AG20443 (cell line): ENCODE measurements at places on chromosomes 11 and 22.

GRCh38 chr22:17366830-17367229 lies 2.4 kb upstream of the CECR2 start:
- DNase-seq: no peak

DNA sequence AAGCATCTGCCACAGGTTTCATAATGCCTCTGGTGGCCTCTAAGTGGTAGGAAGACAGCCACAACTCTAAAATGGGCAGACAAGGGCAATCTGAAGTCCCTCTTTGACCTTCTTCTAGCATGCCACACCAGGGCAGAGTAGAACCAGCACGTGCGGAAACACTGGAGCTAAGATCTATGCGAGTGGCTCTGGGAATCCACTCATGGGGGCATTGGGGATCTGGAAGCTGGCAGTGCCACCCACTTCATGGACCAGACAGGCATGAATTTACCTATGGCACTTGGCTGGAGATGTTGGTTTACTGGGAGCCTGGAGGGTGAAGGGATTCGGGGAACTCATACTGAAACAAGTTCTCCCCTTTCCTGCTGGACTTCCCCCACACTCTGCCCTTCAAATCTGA lies 337.4 kb downstream of the MIAT start:
- no peak for DNase-seq

- no peak for DNase-seq
Observed at GRCh38 chr11:97229936-97230335, 840.1 kb downstream of the JRKL start.

- no peak for DNase-seq
Observed at GRCh38 chr11:8683115-8683807, 669 bp downstream of the RPL27A start.

- no peak for DNase-seq
Observed at GRCh38 chr11:6563121-6563619, 40.2 kb downstream of the RRP8 start.

DNA sequence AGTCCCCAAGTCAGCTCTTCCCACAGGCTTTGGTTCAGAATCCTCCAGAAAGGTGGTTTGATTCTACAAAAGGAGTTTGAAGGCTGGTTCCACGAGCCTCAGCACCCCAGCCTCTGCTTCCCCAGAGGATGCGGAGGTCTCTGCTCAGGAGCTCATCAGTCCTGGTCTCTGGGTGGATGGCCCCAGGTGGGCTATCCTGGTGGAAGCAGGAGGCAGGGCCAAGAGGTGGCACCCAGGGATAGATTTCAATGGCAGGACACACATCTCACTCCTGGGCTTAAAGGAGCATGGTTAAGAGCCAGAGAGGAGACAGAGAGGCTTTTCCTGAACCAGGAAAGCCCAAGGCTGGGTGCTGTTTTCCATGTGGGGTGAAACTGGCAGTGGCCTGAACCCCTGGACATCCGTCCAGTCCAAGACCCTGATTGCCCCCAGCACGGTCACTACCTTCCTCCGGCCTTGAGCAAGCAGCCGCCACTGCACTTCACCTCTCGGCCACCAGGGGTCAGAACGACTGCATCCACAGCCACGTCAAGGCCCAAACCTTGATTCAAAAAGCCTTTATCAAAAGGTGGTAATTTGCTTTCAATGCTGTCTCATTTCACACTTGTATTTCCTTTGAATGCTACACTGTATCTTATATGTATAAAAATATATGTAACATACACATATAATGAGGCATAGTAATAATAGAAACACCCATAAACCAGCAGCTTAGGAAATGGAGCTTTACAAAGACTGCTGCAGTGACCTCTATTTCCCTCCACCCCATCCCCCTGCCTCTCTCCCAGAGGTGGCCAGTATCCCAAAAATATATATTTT lies 19.3 kb upstream of the FXYD2 start:
- peak; percentile 76 for DNase-seq

DNA sequence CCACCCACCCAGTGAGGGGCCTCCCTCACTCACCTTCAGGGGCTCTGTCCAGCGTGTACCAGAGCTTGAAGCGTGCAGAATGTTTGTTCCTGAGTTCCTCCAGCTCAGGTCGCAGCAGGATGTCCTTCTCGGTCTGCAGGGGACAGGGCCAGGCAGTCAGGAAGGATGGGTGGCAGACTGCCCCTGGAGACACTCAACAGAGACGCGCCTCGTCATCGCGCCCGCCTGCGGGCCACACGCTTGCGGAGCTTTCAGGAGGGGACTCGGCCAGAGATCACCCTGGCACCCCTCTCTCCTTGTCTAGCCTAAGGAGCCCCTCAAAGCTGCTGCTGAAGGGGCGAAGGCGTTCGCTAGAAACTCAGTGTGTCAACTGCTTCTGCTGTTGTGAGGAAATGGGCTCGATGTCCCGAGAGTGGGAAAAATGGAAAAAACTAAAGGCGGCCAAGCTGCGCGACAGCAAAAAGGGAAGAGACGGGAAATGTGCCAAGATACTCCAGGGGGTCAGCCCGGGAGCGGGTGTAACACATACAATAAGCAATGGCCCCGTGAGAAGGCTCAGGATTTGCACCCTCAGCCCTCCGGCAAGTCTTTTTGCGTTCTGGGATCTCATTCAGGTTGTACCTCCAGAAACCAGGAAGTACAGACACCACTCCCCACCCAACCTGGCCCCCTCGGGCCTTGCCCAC lies 9.2 kb upstream of the POLDIP3 start:
- DNase-seq: no peak

DNA sequence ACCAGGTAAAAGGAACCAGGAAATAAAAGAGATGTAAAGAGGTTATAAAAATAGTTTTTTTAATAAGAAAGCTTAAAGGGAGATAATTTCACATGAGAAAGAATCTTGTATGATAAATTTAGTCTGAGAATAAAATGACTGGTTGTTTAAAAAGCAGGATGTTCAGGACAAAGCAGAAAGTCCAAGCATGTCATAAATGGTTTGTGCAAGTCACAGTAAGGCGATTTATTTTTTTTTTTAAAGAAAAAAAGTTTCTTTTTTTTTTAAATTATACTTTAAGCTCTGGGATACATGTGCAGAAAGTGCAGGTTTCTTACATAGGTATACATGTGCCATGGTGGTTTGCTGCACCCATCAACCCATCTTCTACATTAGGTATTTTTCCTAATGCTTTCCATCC lies 30.8 kb downstream of the GLYATL2 start:
- no peak for DNase-seq

DNA sequence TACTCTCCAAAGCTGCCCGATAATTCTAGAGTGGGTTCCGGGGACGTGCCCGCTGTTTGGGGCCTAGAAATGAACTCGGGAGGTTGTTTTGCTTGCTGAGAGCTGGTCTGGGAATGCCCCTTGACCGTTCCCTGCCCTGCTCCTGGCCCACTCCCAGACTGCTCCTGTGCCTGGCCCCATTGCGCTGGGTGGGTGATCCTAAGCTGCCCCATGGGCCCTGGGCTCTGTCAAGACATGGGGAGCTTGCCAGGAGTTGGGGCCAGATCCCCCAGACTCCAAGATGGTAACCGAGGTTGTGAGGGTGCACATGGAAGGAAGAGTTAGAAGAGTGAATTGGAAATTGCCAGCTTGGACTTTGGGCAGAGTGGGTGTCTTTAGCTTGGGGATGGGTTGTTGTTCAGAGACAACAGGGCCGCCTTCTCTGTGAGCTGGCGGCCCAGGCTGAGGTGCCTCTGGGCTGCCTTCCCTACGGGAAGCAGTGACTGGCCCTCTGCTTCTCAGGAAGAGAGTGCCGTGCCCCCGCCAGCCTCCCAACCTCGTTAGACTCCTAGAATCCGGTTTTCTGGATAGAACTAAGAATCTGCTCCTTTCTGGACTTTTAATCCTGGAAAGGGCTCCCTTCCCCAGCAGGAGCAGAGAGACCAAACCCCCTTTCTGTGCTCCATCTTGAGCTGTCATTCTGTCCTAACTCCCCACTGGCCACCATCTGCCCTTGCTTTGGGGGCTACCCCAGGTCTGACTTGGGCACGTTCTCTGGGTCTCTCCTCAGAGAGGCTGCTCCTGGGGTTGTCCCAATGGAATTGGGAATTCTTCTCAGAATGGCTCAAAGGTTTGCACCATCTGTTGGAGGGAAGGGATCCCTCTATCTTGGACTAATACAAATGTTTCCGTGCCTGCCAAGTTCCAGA lies 1.8 kb downstream of the ST3GAL4 start:
- DNase-seq: peak; percentile 40

- peak; percentile 21 for DNase-seq
Observed at GRCh38 chr11:73759610-73760134, 1.2 kb downstream of the RAB6A start.

DNA sequence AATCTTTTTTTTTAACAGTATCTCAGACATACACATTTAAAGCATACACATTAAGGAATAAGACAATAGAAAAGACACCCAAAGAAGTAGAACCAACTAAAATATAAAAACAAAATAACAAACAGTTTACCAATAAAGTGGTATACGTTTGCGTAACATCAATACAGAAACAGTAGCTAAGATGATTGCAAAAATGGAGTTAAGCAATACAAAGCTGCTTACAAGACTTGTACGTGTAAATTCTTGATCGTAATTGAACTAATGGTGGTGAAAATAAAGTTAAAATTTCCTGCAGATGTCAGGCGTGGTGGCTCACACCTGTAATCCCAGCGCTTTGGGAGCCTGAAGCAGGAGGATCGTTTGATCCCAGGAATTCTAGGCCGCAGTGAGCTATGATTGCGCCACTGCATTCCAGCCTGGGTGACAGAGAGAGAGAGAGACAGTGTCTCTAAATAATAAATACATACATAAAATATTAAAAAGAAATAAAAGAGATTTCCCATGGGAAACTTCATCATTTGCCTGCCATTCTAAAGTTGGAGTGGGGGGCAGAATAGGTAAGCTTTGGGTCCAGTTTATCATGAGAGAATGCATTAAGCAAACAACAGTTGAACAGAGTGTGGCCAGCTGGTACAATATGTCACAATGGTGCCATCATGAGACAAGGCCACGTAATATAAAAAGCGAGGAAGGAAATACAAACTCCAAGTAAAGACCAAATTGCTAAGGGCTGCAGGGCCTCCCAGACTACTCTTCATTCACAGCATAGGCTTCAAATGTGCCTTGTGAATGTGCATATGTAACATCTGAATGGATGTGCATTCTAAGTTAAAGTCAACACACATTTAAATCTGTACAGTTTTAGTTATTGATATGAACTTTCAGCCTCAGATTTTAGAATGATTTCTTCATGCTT lies 38.9 kb upstream of the EED start:
- DNase-seq: no peak

DNA sequence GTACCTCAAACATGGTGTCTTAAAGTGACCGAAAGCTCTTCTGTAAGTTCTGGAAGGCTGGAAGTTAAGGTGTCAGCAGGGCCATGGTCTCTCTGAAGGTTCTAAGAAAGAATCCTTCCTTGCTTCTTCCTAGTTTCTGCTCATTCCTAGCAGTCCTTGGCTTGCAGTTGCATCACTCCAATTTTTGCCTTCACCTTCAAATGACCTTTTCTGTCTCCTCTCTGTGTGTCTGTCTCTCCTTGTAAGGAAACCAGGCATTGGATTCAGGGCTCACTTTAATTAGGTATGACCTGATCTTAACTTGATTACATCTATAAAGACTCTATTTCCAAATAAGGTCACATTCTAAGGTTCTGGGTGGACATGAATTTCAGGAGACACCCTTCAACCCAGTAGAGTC lies 8.7 kb downstream of the AASDHPPT start:
- no peak for DNase-seq

- peak; percentile 96 for DNase-seq
Observed at GRCh38 chr22:39185601-39186012, 33.1 kb upstream of the CBX7 start.

DNA sequence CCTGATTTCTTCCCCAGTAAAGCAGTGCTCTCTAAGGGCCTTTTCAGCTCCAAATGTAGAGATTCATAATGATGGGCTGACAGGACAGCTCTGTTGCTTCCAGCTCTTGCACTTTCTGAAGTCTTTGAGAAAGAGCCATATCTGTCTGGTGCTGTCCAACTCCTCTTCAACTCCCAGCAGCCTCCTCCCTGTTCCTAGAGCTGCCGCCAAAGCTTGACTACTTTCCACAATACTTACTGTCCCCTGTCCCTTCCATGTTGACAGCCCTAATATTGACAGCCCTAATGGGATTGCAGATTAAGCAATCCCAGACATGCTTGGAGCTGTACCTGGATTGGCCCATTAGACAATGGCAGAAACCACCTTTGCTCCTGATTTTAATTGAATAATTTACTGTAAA lies 29.6 kb downstream of the INSC start:
- DNase-seq: no peak

GRCh38 chr22:27915986-27916385 lies 3.1 kb downstream of the PITPNB start:
- no peak for DNase-seq

- no peak for DNase-seq
Observed at GRCh38 chr11:85619499-85619898, 7.6 kb downstream of the DLG2 start.

DNA sequence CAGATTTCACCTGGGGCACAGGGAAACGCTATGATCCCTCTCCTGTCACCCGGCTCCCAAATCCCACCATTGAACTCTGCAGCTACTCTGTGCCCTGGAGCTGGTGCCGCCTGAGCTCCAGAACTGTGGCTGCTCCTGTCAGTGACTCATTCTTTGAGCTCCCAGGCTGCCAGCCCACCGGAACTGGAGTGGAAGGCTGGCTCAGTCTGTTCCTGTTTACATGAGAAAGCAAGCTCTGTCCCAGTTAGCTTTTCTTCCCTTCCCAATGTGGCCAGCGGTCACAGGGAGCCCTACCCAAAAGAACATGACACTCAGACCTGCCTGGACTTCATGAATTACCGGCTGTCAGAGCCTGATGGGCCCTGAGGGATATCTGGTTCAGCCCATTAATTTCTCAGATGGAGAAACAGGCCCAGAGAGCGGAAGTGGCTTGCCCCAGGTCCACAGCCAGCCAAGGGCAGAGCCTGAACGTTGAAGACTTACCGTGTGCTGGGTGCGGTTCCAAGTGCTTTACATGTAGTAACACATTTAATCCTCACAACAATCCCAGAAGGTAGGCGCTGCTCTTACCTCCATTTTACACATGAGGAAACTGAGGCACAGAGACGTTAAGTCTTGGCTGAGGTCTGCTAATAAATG lies 23.8 kb upstream of the IGSF22 start:
- DNase-seq: peak; percentile 84

- DNase-seq: no peak
Observed at GRCh38 chr11:3133261-3134217, 31.6 kb downstream of the OSBPL5 start.

DNA sequence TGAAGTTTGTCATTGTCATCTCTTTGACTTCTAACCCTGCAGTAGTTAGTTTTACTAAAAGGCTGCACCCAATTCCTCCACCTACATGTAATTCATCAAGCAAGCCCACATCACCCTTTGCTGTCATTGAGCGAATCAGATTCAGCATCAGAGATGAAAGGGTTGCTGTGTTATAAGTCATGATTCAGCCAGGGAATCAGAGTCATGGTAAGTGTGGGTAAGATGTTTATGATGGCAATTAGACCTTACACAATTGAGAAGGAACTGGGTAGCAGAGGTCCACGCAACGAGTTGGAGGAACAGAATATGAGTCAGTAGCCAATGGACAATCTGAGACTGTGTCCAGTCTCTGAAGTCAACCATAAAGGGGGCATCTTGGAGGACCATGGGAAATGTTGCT lies 162.8 kb upstream of the SNX19 start:
- DNase-seq: no peak
